ENCODE measurements at places on chromosomes 5 and 9. TPM values are rescaled to one million over a fixed set of nuclear protein-coding genes. Genes with fewer than 3 reads are reported as not detected.

The CA9 gene
- total RNA-seq: 4.2 TPM

The C9orf152 gene
- 0.07 TPM for total RNA-seq

The STING1 gene
- total RNA-seq: 1.4 TPM

The SLC23A1 gene
- 1.3 TPM for total RNA-seq

The OR1Q1 gene
- not detected for total RNA-seq

The FLT4 gene
- 4.9 TPM for total RNA-seq

The UNC5A gene
- 0.61 TPM for total RNA-seq

The ZNF618 gene
- total RNA-seq: 7.9 TPM

The PTPDC1 gene
- total RNA-seq: 4.4 TPM

The NPR3 gene
- total RNA-seq: 19.6 TPM

The ARRDC1 gene
- total RNA-seq: 64.4 TPM

The PCDHGA5 gene
- total RNA-seq: 0.14 TPM

Data from A549 treated with Mapracorat at 1 μM for 4 hours (cell line).